Karpas-422 (cell line): ENCODE measurements at places on chromosomes 4 and X. TPM values are rescaled to one million over a fixed set of nuclear protein-coding genes. Genes with fewer than 3 reads are reported as not detected.
A peak's percentile ranks its signal among the peaks of the same experiment; 100 is the strongest.

DNA sequence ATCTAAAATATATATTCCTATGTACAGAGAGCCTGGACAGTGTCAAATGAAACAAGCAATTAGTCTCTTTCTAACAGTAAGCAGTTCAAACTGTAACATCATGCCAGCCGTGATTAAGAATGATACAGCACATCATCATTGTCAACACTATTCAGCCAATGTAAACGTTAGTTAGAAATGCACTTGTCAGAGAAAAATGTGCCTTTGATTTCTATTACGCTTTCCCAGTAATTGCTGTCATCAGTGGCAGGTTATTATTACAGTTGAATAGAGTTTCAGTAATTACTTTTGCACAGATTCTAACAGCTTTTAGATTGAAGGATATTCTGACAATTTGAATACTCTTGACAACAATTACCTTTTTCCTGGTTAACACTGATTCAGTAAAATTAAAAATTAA is 1007.1 kb downstream of the SH3BGRL start:
- H3K4me1 ChIP-seq = no peaks in the 10 kb centered on the region
- H3K4me3 ChIP-seq = no peak overlapping the region
- H3K27ac ChIP-seq = no peak overlapping the region
- H3K36me3 ChIP-seq = no peaks in the 10 kb centered on the region

The XAGE2 gene
- not detected in 2 replicates for total RNA-seq

The PDE6B gene
- total RNA-seq = not detected in 2 replicates

DNA sequence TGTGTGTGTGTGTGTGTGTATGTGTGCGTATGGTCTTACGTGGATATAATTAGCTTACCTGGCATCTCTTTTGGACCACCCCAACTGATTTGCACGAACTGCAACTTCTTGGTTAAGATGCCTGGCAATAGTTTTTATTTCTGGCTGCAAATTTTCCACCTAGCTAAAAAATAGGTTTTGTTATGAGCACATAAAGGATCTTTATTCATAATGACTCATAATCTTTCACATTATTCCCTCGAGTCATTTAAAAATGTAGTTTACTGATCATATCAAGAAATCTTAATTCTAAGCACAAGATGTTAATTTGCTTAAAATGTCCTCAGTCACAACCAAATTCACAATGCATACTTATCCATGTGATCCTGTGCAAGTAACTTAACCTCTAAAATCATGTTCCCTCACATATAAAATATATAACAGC is 1.5 kb downstream of the COX18 start:
- H3K4me3 ChIP-seq = peak overlapping the region; percentile 84
- H3K36me3 ChIP-seq = peaks cover 17% of the 10 kb centered on the region
- peak; percentile 66 for DNase-seq
- peak overlapping the region; percentile 89 for H3K27ac ChIP-seq

The DCLK2 gene
- total RNA-seq = not detected in 2 replicates
